ENCODE measurements at places on chromosomes 12 and 14.

- no peak for DNase-seq
These were observed 11.9 kb downstream of the NPAS3 start for GRCh38 chr14:32950584-32950983.

DNA sequence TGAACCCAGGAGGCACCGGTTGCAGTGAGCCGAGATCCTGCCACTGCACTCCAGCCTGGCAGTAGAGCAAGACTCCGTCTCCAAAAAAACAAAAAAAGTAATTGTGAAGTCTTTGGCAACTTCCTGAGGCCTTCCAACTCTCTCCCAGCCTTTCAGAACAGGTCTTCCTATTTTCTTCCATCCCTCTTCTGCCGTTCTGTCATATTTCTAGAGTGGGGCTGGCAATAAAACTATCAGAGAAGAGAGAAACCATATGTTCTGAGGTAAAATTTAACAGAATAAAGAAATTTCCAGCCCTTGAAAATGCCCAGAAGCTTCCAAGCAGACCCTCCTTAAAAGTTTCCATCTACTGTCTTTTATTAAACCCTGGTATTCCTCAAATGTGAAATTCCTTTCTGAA, 100.4 kb downstream of the HMGA2 start:
- DNase-seq = no peak

GRCh38 chr12:120540445-120540844, 6.3 kb downstream of the RNF10 start:
- DNase-seq = peak; percentile 30

DNA sequence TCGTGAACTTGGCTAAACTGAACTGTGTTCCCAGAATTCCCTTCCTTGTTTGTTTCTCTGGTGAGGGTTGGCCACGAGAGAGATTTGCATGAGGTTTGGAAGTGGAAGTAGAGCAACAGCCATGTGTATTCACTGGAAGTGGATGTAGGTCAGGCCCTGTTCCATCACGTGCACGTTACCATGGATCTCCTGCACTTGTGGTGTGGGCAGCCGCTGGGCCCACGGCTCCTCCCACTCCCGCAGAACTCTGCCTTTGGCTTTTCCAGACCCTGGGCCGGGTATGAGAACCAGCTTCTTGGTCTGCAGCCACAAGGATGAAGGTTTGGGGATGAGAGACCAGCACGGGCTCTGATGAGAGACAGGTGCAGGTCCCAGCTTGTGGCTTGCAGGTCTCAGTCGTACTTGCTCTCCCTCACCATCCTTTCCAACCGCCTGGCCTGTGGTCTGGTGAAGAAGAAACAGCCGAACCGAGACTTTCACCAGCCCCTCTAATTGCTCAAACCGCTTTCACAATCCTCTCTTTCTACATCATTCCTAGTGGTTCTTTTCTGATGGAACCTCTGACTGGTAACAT, 94.9 kb downstream of the DUSP16 start:
- no peak for DNase-seq

GRCh38 chr14:64691376-64691775, 12.8 kb upstream of the PLEKHG3 start:
- no peak for DNase-seq

GRCh38 chr12:40635141-40635731, 57.0 kb upstream of the CNTN1 start:
- no peak for DNase-seq

GRCh38 chr14:104874110-104874531, 9.1 kb downstream of the CEP170B start:
- DNase-seq = no peak

GRCh38 chr12:98977186-98977585, 332.1 kb downstream of the APAF1 start:
- no peak for DNase-seq

GRCh38 chr12:27176765-27177164, 67.3 kb upstream of the STK38L start:
- no peak for DNase-seq

DNA sequence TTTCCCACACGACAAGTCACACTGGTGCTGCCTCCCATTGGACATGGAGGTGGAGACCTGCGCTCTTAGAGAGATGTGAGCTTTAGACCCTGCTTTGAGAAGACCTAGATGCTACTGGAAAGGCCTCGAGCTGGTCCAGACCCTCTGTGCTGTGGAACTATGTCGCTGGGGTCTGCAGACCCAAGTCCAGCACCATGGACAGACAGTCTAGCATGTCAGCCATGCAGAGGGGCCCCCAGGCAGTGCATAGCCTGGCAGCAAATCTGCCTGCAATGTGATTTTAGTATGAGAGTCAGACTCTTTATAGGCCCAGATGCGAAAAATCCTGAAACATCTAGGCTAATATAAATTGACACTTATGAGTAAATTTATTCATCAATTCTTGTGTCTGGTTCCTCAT, 141.5 kb downstream of the NTF3 start:
- DNase-seq = no peak

DNA sequence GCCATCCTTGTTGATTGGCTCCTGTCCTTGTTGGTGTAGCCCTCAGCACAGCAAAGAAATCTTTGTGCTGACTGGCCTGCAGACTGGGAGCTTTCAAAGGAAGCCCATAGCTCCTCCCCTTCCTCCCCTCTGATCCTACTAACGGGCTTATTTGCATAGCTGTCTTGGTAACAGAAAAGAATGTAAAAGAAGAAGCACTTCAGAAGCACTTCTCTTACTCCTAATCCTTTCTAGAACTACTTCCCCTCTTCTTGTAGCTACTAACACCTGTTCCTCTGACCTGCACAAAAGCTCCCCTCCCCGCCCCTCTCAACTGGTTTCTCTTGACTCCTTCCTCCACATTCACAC, 14.3 kb upstream of the RIC8B start:
- DNase-seq = peak; percentile 95

DNA sequence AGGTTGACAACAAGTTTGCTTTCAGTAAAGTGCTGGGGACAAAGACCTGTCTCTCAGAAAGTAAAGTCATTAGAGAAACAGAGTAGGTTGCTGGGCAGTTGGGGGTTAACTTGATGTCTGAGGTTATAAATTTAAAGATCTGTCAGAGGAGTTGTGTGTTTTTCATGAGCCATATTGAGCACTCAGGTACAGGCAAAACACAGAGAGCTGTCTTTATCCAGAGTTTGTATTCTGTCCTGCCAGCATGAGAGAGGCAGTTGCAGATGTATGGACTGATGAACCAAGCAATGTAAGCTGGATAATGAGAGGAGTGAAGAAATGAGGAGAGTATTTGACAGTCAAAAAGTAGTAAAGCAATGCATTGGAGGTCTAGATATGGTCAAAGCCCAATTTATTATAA, 156.7 kb downstream of the SLC41A2 start:
- DNase-seq = no peak

DNA sequence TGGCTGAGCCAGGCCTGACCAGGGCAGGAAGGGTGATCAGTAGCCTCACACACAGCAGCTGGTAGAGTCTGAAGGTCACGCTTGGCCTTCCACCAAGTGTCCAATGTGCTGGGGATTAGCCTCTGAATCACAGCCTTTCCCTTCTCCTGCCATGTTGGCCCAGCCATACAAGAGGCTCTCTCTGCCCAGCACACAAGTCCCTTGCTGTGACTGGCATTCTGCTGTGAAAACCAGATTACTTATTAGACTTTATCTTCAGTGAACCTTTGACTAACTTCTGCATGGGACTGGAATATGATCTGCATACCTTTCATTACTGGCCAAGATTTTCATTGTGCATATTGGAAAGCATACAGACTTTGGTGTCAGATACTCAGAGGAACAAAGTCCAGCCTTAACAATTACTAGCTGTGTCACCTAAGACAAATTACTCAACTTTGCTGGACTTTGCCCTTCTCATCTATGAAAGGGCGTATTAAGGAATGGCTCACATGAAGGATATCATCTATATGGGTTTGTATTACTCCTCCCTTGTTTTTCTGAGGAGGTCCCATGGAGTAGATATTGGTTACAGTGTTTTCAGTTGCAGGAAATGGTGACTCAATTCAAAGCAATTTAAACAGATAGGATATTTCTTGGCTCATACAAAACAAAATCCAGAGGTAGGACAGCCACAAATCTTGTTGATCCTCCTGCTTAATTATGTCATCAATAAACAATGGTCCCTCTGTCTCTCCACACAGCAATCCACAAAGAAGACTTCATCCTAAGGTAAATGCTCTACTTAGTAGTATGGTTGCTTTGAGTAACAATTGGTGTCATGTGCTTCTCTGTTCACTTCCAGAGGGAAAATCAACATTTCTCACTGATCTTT, 99.6 kb downstream of the DYRK2 start:
- no peak for DNase-seq

DNA sequence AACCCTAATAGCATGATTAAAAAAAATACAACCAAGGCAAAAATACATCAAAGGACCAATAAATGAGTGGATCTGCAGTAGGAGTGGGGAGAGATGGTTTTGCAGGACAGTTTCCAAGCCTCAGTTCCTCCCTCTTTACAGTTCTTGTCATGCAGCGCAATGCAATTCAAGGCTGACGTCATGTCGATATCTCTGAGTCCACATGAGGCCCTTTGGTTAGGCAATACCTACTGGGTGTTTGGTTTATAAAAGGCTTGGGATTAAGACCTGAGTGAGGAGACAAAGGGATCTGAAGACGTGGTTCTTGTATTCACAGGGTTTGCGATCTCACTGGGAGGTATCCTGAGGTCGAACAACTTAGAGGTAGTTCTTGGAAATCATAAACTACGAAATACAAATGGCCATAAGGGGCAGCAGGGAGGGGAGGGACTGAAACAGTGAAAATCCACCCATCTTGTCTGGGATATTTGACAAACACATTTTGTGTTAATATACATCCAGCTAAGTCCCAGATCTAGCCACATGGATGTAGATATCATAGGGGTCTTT, 441.0 kb downstream of the FUT8 start:
- no peak for DNase-seq

DNA sequence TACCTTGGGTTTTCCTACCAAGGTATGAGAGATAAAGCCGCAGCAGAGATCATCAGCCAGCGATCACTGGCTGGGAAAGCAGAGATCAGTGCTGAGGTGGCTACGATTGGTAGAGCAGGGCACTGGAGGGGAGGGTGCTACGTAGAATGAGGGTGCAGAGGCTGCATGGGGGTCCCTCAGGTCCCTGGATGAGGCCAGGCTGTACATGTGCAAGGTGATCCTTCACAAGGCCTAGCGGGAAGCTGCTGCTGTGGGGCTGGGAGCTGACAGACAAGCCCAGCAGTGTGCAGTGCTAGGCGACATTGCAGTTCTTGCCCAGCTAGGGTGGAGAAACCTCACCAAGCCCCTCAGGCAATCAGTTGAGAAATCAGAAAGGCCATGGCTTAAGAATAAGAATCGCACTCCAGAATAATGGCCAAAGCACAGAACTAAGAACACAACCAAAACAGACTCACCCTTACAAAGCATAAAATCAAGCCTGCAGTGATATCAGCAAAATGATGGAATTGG, 37.2 kb upstream of the GPR132 start:
- DNase-seq = no peak

DNA sequence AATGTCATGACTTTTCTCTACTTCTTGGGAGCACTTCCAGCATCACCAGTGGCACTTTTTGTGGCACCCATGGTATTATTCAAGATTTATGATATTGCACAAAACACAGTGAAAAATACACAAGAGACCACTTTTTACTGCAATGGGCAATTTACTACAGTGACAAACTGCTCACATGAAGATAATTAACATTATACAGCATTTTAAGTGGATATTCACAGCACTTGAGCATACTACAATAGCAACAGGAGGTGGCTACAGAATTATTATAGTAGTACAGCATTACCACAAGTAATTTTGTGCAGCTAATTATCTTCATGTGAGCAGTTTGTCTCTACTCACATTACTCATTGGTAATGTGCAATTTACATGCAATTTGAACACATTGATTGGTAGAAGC, 18.3 kb downstream of the IL26 start:
- DNase-seq = no peak

DNA sequence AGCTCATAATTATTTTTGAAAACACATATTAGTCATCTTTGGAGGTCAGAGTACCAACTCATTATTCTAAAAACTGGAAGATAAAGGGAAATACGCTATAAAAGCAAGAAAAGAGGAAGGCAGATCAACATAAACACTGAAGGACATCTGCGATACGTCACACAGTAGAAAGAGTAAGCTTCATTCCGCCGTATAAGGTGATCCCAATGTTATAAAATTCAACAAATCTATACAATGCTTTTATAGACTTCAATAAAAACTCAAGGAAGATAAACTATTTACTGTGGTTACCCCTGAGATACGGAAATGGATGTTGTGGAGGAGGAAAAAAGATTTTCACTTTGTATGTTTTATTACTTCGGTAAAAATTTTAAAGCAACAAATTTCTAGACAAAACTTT, 92.6 kb downstream of the ITPR2 start:
- DNase-seq = no peak

DNA sequence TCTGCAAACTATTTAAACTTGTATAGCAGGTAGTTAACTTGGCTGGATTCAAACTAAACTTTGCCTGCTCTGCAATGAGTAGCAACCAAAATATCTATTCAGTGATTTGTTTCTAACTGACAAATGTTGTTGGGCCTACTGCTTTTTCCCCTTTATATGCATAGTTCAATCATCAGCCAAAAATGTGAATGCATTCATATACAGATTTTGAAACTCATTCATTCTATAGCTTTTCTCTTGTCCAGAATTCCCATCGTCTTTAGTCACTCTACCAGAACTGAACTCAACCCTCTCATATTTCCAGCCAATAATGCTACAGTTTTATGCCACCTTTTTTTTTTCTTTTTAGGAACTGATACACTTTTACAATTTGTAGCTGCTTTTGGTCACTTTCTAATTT, 599.8 kb downstream of the RPL10L start:
- DNase-seq = no peak

DNA sequence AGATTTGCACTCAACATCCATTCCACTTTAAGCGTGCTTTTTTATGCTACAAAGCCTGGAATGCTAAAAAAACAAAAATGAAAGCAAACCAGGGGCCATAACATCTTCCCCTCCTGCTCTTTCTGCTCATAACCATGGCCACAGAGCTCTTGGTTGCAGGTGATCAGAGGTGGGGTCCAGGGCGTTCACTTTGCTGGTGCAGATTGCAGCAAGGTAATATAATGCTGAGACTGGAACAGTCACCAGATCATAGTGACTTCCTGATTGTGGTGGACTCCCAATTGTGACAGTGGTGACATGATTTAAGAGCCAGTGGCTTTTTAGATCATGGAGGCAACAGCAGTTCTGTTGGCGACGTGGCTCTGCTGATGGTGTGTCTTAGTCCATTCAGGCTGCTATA, 115.0 kb upstream of the CPM start:
- no peak for DNase-seq

- no peak for DNase-seq
These were observed 77.6 kb downstream of the SCAF11 start for GRCh38 chr12:45912774-45913173.

- DNase-seq = no peak
These were observed 35.7 kb upstream of the PNMA1 start for GRCh38 chr14:73749706-73750530.

- no peak for DNase-seq
These were observed 69.9 kb downstream of the RAD52 start for GRCh38 chr12:879641-880040.

GRCh38 chr12:62123721-62124203, 136.4 kb upstream of the USP15 start:
- peak; percentile 54 for DNase-seq

- peak; percentile 62 for DNase-seq
These were observed 61.7 kb downstream of the FBXO34 start for GRCh38 chr14:55332654-55333570.
